Esophagus mucosa (tissue), 1 donor: ENCODE measurements at places on chromosomes 3 and 15. TPM values are rescaled to one million over a fixed set of nuclear protein-coding genes. Genes with fewer than 3 reads are reported as not detected.

GRCh38 chr3:11323813-11324212 lies 51.6 kb downstream of the ATG7 start:
- no peak for ATAC-seq

- no peak for ATAC-seq
Observed at GRCh38 chr15:73786538-73786937, 33.4 kb upstream of the INSYN1 start.

The HCN4 gene
- total RNA-seq = not detected

The ARRDC4 gene
- 2.9 TPM for total RNA-seq

- no peak for ATAC-seq
Observed at GRCh38 chr15:91214675-91215590, 114.9 kb downstream of the SV2B start.

DNA sequence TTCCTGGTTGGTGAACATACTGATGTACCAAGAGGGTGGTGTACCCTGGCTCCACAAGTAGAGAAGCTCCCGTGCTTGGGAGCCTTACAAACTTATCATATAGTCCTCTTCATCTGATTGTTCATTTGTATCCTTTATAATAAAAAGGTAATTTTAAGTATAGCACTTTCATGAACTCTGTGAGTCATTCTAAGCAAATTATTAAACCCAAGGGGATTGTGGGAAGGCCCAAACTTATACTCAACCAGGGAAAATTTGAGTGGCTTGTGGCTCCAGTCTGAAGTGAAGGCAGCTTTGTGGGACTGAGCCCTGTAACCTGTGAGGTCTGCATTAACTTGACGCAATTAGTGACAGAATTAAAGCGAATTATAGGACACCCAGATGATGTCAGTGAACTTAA lies 29.0 kb downstream of the TTBK2 start:
- ATAC-seq = no peak

GRCh38 chr3:93904568-93904967 lies 69.1 kb downstream of the PROS1 start:
- no peak for ATAC-seq

The OIP5 gene
- total RNA-seq = 6.4 TPM

DNA sequence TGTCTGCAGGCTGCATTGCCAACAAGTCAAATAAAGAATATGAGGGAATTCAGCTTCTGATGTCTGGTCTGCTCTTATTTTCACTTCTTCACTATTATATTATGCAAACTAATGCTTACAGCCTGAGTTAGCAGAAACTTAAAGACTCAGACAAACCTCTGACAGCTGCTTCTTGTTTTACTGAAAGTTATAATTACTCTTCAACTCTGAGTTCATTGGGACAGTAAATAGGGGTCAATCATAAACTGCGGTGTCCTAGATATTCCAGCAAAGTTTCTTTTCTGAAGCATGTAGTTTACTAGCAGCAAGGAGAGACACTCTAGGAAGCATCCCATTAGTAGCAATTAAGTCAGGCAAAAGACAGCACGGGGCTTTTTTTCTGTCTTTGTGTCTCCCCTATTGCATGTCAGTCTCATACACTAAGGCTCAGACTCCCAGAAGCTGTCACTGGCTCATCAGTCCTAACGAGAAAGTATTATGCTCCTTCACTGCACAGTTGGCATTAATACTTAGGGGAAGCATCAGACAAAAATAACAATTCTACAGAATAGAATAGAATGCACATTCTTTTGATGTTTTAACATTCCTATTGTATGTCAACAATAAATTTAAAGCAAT lies 1060.8 kb downstream of the ROBO1 start:
- ATAC-seq = no peak

The TMPRSS7 gene
- total RNA-seq = not detected
